ENCODE measurements at places on chromosomes 16 and 17. TPM values are rescaled to one million over a fixed set of nuclear protein-coding genes. Genes with fewer than 3 reads are reported as not detected.

- H3K4me3 ChIP-seq: no peak overlapping the region
- DNase-seq: no peak
- no peaks in the 10 kb centered on the region for H3K4me1 ChIP-seq
- H3K27me3 ChIP-seq: no peaks in the 10 kb centered on the region
These were observed 72.8 kb upstream of the ZNF750 start for GRCh38 chr17:82912484-82913089.

DNA sequence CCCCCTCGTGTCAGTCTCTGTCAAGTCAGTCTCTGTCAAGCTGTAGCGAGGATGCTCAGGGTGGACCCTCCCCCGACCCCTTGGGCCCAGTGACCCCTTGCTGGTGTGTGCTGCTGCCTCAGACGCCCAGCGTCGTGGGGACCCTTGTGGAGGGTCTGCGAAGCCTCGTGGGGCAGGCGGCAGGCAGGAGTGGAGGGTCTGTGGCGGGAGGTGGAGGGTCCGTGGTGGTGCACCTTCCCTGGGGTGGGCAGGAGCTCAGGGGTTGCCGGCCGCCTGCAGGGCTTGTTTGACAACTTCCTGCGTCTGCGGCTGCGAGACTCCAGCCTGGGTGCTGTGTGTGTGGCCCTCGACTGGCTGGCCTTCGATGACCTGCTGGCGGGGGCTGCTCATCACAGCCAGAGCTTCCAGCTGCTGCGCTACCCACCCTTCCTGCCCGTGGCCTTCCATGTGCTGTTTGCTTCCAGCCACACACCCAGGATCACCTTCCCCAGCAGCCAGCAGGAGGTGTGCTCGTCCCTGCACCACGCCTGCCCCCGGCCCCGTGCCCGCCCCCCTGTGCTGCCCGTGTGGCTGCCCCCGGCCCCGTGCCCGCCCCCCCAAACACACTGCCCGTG lies 5.6 kb downstream of the GNG13 start:
- H3K4me3 ChIP-seq: no peak overlapping the region
- no peaks in the 10 kb centered on the region for H3K36me3 ChIP-seq
- DNase-seq: no peak
- H3K4me1 ChIP-seq: no peaks in the 10 kb centered on the region
- no peaks in the 10 kb centered on the region for H3K27me3 ChIP-seq
- no peak overlapping the region for H3K27ac ChIP-seq

DNA sequence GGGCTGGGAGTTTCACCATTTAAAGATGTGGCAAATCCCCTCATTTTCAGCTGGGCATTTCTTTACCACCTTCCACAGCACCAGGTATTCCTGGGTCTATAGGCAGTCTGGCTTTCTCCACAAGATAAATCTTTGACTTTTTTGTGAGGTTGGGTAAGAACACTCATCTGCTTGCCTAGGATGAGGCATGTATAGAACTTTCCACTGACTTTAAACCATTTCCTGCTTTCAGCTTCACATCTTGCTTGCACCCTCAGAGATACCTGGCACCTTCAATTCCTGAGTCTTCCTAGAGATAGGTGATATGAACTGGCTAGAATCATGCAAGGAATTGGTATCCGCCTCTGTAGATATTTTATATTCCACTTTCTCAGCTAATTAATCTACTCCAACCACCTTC lies 27.9 kb downstream of the SMURF2 start:
- no peaks in the 10 kb centered on the region for H3K36me3 ChIP-seq
- no peaks in the 10 kb centered on the region for H3K27me3 ChIP-seq
- H3K4me3 ChIP-seq: no peak overlapping the region
- H3K27ac ChIP-seq: no peak overlapping the region

DNA sequence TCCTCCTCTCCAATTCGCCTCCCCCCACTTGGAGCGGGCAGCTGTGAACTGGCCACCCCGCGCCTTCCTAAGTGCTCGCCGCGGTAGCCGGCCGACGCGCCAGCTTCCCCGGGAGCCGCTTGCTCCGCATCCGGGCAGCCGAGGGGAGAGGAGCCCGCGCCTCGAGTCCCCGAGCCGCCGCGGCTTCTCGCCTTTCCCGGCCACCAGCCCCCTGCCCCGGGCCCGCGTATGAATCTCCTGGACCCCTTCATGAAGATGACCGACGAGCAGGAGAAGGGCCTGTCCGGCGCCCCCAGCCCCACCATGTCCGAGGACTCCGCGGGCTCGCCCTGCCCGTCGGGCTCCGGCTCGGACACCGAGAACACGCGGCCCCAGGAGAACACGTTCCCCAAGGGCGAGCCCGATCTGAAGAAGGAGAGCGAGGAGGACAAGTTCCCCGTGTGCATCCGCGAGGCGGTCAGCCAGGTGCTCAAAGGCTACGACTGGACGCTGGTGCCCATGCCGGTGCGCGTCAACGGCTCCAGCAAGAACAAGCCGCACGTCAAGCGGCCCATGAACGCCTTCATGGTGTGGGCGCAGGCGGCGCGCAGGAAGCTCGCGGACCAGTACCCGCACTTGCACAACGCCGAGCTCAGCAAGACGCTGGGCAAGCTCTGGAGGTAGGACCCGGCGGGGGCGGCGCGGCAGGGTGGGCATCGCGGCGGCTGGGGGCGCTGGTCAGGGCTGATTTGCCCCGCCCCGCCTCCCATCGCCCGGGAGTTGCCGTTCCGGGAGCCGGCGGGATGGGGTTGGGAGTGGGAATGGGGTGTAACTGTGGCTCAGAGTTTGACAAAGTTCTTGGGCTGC lies 567 bp downstream of the SOX9 start:
- peaks cover 21% of the 10 kb centered on the region for H3K27me3 ChIP-seq
- H3K36me3 ChIP-seq: no peaks in the 10 kb centered on the region
- H3K4me1 ChIP-seq: no peaks in the 10 kb centered on the region
- no peak overlapping the region for H3K4me3 ChIP-seq
- H3K27ac ChIP-seq: no peak overlapping the region
- no peak for DNase-seq

DNA sequence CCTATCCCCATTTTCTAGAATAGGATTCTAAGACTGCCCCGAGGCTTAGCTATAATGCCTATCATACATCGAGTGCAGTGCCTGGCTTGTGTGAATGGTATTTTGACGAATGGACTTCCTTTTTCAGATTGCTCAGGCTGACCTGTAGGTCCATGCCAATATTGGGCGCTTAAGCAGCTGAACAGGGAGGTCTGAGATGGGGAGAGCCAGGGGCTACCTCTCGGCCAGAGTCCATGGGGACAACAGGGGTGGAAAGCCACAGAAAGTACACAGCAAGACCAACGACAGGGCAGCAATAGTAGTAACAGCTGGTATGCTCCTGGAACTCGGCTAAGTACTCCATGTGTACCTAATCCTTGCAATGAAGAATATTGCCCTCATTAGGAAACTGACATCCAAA lies 91.7 kb upstream of the WSCD1 start:
- no peak overlapping the region for H3K27ac ChIP-seq
- no peaks in the 10 kb centered on the region for H3K27me3 ChIP-seq
- no peaks in the 10 kb centered on the region for H3K36me3 ChIP-seq
- no peak overlapping the region for H3K4me3 ChIP-seq

DNA sequence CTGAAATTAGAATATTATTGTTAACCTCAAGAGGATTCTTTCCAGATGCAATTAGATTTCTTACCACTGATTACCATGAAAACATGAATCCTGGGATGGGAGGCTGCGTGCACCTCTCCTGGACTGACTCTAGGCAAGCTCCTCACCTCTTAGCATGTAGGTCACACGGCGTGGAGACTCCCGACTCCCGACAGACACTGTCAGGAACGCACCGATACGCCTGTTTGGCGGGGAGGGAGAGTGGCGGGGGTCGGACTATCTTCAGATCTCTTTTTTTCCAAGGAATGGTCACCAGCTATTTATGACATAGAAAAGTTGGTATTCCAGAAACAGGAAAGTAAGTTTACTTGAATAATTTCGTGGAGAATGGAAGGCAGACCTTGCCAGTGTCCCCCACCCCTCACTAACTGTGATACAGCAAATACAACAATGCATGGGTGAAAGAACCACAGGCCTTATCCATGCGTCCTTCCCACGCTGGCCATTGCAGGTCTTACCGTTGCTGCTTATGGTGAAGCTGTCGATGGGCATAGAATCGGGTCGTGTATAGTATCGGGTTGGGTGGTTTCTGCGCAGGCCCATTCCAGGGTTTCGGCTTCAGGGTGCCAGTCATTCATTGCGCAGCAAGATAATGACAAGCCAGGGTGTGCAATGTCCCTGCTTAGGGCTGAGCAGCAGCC lies 62.6 kb upstream of the ENDOV start:
- H3K4me1 ChIP-seq: no peaks in the 10 kb centered on the region
- H3K27ac ChIP-seq: no peak overlapping the region
- DNase-seq: no peak
- no peaks in the 10 kb centered on the region for H3K27me3 ChIP-seq

DNA sequence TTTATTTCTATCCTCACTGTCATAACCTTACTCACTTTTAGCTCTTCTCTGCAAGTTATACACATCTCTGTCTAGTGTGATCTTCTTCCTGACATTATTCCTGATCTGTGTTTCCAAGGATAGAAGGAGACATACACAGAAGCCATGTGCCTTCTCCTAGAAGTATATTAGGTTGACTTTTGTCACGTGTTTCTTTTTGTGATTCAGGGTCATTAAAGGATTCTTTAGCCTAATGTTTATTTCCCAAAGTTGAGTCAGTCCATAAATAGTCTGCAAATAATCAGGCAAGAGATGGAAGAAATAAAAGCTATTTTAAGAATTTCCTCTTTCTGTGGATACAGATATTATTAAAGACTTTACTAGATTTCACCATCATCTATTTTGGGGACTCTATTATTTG lies 214.1 kb upstream of the GOT2 start:
- no peak overlapping the region for H3K27ac ChIP-seq
- H3K36me3 ChIP-seq: no peaks in the 10 kb centered on the region
- H3K27me3 ChIP-seq: no peaks in the 10 kb centered on the region
- no peak for DNase-seq

GRCh38 chr16:66933776-66934137 lies 445 bp downstream of the CIAO2B start:
- peaks cover 38% of the 10 kb centered on the region for H3K4me1 ChIP-seq
- H3K4me3 ChIP-seq: peak overlapping the region; percentile 99
- peaks cover 17% of the 10 kb centered on the region for H3K36me3 ChIP-seq
- H3K27me3 ChIP-seq: no peaks in the 10 kb centered on the region

GRCh38 chr16:74951206-74951605 lies 33.7 kb downstream of the WDR59 start:
- no peaks in the 10 kb centered on the region for H3K4me1 ChIP-seq
- H3K4me3 ChIP-seq: no peak overlapping the region
- no peak for DNase-seq

- H3K27ac ChIP-seq: peak overlapping the region; percentile 15
- H3K36me3 ChIP-seq: peaks cover 12% of the 10 kb centered on the region
These were observed 11.8 kb downstream of the METTL9 start for GRCh38 chr16:21611198-21611555.

DNA sequence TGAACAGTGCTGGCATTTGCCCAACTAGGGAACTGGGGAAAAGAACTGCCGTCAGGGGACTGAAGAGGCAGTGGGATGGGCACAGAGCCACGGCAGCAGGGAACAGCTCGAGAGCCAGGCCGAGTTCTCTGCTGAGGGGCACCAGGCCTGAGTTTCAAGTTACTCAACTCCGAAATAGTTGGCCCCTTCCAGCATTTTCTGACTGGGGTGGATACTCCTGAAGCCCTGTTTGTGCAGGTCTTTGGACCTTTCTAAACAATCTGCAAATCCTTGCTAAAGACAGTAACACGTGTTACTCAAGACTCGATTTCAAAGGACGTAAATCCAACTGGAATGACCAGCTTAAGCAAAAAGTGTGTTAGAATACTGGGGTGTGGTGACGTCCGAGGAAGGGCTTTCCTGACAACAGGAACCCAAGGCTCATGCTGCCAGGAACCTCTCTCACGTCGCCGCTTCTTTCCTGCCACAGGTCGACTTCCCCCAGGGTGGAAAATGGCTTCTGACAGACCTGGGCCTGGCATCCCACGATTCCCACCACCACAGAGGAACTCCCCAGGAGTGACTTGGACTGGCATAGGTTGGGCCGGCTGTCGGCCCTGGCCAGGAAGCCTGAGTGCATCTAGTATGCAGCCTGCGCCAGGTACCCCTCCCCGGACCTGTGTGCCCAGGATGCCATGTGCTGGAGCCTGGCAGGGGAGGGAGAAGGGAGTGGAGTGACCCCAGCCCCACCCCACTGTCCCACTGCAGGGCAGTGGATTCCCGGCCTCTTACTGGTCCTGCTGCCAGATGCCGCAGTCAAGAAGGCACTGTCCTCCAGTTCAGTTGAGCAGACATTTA lies 71.9 kb downstream of the N4BP1 start:
- peaks cover 23% of the 10 kb centered on the region for H3K36me3 ChIP-seq
- no peaks in the 10 kb centered on the region for H3K4me1 ChIP-seq
- H3K27me3 ChIP-seq: no peaks in the 10 kb centered on the region
- H3K4me3 ChIP-seq: no peak overlapping the region

DNA sequence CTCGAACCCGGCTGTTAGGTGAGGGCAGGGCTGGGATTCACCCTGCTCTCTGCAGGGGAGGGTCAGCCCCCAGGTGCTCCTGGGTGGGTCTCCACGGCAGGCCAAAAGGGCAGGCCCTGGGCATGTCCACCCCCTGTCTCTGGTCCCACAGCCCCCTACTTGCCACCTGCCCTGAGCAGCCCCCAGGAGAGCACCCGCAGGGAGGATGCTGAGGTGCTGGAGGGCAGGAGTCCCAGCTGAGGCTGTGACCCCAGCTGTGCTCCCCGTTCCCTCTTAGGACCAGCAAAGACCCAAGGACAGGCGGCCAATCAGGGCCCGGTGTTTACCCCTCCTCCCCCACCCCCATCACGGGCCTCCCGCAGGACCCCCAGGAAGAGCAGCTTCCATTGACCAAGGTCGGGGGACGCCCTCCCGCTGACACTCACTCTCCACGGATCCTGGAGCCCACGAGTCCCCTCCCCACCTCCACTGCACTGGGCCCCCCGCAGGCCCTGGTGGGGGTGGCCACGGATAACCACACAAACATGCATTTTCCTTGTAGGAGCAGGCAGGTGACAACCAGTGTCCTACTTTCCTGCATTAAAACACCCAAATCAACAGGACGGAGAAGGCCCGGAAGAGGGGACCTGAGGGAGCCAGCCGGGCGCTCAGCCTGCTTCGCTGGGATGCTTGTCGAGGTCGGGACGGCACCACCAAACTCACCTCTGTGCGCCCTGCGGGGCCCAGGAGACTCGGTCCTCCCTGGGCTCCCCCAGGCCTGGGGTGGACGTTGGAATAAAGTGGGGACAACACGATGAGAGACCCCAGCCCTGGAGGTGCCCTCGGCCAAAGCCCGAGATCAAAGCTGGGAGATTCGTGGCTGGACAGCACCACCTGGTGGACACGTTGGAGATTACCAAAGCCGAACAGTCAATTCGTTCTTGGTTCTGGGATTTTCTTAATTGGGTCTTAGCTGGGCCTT lies 22.5 kb upstream of the ENPP7 start:
- no peak overlapping the region for H3K4me3 ChIP-seq
- H3K4me1 ChIP-seq: peaks cover 5% of the 10 kb centered on the region
- H3K27me3 ChIP-seq: no peaks in the 10 kb centered on the region

- no peak for DNase-seq
- H3K27me3 ChIP-seq: no peaks in the 10 kb centered on the region
- no peak overlapping the region for H3K4me3 ChIP-seq
- no peaks in the 10 kb centered on the region for H3K4me1 ChIP-seq
- H3K36me3 ChIP-seq: no peaks in the 10 kb centered on the region
These were observed 178.8 kb downstream of the C16orf78 start for GRCh38 chr16:49552313-49552928.

The RSKR gene
- polyA plus RNA-seq: not detected

The TBC1D3I gene
- polyA plus RNA-seq: not detected

Data from CD4-positive, CD25-positive, alpha-beta regulatory T cell (primary cell).